Fibroblast of skin of left biceps (primary cell): ENCODE measurements at places on chromosomes 6 and 20.

- no peak for DNase-seq
These were observed 103.7 kb upstream of the TAB2 start for GRCh38 chr6:149213829-149214228.

GRCh38 chr6:163170294-163170883, 244.1 kb upstream of the QKI start:
- no peak for DNase-seq

GRCh38 chr6:140011537-140011936, 637.1 kb upstream of the CITED2 start:
- no peak for DNase-seq

- DNase-seq = no peak
These were observed 9.9 kb upstream of the BAK1 start for GRCh38 chr6:33589731-33590530.

- DNase-seq = no peak
These were observed 14.9 kb downstream of the TRERF1 start for GRCh38 chr6:42436825-42437224.

GRCh38 chr6:136920216-136920615, 1.9 kb upstream of the SLC35D3 start:
- no peak for DNase-seq

DNA sequence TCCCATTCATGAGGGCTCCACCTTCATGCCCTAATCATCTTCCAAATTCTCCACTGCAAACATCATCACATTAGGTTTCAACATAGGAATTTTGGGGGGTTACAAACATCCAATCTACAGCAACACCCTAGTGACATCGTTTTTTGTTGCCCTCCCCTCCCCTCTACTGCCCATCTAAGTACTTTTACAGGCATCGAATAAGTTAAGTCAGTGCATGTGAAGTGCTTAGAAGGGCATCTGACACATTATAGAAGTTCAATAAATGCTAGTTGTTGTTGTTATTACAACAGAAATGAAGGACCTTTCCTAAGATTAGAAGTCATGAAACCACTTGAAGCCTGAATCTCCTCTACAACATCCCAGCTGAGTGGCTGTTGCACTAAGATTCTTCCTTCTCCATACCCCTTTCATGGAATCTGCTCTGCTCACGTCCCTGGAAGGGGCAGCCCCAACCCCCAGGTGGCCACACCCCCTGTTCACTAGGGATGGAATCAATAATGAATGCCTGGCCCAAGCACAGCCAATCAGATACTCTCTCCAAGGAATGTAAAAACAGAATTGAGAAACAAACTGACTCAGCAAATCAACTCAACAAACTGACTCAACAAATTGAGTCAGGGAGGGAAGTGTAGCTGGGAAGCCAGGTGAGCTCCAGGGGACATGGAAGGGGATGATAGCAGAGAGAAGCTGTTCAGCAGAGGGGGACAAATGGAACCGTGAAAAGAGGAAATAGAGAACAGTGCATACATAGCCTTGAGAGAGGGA, 3.9 kb upstream of the LRP11 start:
- no peak for DNase-seq

DNA sequence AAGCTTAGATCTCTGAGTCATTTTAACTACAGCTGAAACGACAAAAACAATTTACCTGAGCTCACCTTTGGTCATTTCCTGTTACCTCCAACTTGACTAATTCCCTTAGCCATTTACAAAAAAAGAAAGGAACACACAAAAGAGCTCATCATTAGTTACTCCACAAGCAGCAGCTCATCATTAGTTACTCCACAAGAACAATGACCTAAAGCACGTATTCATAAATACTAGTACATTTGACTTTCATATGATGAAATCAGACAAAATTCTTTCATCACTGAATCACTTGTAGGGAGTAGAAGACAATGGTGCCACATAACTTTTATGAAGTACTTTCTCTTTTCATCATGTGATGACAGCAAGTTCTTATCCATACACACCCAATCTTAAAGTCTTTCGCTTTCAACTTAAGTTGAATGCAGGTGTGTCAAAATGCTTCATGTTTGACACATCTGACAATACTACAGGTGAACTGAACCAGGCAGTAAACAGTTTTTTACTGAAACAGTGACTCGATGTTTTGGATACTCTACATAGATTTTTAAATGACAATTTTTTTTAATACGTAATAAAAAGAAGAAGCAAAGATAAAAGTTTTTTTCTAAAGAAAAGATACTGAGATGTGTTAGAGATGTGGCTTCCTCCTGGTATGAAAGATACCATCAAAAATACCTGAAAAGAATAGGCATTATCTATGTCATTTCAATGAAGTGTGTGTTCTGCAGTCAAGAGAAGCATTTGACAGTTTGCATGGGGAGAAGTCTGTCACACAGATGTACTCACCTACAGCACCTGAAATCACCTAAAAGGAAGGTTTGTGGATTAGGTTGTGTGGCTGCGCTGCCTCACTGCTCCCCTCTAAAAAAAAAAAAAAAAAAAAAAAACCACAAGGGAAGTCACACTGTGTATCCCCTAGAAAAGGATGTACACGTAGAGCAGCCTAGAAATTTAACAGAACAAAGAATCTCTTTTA, 109.1 kb downstream of the PRDM1 start:
- DNase-seq = no peak

- no peak for DNase-seq
These were observed 15.9 kb downstream of the KCNK5 start for GRCh38 chr6:39213195-39213920.

DNA sequence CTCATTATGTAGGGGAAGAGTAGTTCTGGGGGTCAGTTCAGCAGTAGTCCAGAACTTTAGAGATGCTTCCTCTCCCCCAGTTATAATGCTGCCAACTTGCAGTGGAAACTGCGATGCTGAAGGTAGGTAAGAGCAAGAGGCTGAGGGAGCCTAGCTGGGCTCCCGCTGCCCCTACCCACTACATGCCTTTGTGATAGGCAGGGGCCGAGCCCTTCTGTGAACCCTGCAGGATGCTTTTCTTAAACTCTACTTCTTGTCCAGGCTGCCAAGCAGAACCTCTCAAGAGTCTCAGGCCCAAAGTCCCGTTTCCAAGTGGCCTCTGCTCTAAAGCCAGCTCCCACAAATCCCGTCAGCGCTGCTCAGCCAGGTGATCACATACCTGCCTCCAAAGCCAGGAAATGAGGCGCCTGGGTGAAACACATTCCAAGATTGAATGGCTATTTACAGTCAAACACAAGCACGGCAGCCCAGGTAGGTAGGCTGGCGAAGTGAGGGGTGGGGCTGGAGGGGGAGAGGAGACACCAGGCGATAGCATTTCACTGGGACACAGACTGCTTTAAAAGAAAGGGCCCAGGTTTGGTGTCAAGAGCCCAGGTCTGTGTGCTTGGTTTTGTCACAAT, 150.7 kb downstream of the CD24 start:
- no peak for DNase-seq

- DNase-seq = no peak
These were observed 46.1 kb downstream of the PHACTR3 start for GRCh38 chr20:59650418-59650817.

GRCh38 chr6:31651602-31652191, 764 bp downstream of the BAG6 start:
- no peak for DNase-seq

DNA sequence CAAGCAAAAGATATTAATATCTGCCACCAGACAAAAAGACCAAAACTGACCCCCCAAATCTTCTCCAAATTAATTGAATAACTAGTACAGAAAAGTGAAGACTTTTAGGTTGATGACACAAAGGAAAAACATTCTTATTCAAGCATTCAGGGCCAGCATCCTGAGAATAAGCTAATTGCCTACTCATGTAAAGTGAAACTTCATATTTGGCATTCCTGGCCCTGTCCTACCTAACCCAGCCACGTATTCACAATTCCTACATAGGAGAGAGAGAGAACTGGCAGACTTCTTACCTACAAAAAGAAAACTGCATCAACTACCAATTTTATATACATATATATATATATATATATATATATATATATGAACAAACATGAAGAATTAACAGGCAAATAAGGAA, 4.9 kb upstream of the ASCC3 start:
- DNase-seq = peak; percentile 8

DNA sequence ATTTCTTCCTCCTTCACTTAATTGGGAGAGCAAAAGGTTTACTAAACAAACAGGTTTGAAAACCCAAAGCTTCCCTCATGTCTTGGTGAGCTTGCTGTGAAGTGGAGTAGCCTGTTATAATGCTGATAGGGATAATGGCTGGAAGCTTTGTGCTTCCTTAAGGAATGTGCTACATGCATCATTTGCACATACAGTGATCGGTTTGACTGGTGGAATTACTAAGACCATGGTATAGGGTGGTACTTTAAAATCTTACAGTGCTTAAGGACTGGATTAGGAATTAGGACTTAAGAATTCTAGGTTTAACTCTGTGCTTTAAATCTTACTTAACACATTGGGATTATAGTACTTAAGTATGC, 75.7 kb downstream of the ARID1B start:
- DNase-seq = no peak

- no peak for DNase-seq
These were observed 17.8 kb upstream of the AAR2 start for GRCh38 chr20:36218380-36219064.

DNA sequence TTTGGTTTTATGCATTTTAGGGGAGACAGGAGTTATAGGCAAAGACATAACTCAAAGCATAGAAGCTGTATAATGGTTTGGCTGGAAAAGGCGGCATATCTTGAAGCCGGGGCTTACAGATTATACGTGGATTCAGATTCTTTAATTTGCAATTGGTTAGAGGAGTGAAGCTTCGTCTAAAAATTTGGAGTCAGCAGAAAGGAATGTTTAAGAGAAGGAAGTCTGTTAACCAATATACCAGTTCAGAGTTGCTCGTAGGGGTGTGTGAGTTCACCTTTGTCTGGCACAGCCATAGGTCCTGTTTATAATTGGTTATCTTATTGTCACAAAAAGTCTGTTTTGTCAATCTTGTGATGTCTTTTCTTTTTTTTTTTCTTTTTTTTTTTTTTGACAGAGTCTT, 8.9 kb downstream of the ARHGAP40 start:
- no peak for DNase-seq

- no peak for DNase-seq
These were observed 8.7 kb upstream of the POU3F2 start for GRCh38 chr6:98825600-98826230.

DNA sequence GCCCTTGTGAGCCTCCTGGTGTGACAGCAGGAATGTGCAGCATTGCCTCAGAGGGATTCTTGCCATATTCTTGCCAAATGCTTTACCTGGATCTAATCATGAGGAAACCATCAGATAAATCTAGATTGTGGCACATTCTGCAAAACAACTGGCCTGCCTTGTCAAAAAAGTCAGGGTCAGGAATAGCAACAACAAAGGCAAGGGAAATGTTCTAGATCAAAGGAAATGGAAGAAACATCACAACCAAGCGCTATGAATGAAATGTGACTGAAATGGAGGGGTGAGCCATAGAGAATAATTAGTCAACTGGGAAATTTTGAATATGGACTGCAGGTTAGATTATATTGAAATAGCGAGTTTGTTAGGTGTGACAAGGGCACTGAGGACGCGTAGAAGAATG, 262.6 kb upstream of the CDYL start:
- DNase-seq = no peak

GRCh38 chr6:4644996-4645395, 131.2 kb upstream of the CDYL start:
- no peak for DNase-seq

DNA sequence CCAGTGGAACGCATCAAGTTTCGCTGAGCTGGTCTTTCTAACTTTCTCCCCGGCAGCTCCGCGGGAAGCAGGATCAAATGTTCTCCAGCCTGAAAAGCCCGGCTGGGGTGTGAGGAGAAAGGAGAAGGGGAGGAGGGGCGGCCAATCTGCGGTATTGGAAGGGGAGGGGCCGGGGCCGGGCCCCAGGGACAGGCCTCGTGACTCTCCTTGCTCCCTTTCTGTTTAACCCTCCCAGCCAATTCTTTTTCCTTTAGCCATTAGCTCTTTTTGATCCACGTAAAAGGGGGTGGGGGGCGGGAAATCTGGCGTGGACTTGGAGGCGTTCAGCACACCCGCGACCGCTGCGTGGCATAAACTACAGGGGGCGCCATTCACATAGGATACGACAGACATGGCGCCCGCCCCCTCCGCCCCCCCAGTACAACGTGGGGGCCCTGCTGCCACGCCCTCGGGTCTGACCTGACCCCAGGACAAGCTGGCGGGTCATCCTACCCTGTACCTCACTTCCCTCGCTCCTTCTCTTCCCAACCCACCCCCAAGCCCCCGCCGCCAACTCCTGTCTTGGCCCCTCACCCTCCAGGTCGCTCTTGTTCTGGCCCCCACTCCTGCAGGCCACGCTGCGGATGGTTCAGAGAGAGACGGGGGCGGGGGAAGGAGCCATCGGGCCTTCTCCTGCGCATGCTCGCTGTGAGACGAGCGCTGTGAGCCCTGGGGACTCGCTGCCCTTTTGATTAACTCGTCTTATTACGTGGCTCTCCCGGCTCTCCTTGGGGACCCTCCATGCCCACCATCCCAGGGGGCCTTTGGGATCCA, 7.8 kb upstream of the MDGA1 start:
- peak; percentile 78 for DNase-seq

GRCh38 chr6:100261486-100261885, 203.2 kb downstream of the SIM1 start:
- DNase-seq = no peak

GRCh38 chr6:130923350-130923749, 96.1 kb downstream of the SMLR1 start:
- no peak for DNase-seq

DNA sequence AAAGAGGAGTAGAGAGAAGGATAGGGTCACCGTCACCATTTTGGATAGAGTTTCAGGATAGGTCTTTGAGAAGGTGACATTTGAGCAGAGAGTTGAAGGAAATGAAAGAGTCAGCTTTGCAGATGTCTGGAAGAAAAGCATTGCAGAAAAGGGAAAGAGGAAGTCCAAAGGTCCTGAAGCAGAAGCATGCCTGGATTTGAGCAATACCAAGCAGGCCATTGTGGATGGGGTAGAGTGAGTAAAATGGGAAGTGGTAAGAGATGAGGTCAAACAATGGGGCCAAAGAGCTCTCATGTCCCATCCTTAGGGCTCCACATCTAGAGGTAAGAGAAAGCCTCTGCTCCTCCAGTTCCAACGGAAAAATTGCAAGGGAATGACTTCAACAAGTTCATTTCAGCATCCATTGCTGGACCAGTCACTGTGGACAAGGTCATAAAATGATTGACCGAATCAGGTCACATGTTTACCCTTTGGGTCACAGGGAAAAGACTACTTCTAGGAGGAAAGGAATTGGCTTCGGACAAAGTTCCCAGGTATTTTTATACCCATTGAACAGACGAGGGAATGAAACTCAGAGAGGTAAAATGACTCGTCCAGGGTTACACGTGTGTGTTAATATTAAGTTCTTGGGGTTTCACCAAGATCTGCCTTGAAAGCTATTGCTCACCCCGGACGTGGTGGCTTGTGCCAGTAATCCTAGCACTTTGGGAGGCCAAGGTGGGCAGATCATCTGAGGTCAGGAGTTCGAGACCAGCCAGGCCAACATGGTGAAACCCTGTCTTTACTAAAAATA, 6.6 kb upstream of the SAMHD1 start:
- no peak for DNase-seq

DNA sequence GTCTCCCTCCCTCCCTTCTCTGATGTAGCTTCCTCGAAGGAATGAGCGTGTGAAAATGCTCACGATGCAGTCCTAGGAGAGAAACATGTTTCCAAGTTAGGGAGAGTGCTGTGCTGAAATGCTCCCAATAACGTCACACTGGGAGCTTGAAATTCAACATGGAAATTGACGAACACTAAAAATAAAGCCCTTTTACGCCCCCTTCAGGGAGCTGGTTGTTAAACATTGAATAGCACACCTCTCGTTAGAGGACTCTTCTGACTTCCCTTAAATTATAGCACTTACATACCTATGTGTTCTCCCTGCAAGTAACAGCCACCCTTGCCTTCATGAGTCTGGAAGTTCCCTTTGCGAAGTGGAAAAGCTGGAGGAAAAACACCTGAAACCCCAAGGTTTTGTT, 88.6 kb downstream of the BFSP1 start:
- no peak for DNase-seq
